NCI-H748 treated with DMSO at 0.1 percent for 48 hours (cell line): ENCODE measurements at places on chromosomes 2 and 18.

DNA sequence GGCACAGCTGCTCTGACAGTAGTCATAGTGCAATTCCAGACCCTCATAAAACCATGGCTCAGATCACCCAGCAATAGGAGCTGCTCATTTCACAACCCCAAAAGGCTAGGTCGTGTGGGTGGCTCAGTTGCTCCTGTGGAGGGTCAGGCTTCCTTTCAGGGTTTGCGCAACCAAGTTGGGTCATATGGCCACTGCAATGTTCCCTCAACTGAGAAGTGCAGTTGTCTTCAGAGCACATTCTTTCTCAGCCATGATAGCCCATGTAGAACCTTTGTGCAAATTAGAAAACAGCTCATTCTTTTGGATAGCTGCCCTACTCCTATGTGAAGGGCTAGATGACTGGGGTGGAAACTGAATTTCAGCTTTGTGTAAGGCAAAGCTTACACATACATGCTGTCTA lies 3.2 kb downstream of the SERPINB13 start:
- DNase-seq, result no peak

DNA sequence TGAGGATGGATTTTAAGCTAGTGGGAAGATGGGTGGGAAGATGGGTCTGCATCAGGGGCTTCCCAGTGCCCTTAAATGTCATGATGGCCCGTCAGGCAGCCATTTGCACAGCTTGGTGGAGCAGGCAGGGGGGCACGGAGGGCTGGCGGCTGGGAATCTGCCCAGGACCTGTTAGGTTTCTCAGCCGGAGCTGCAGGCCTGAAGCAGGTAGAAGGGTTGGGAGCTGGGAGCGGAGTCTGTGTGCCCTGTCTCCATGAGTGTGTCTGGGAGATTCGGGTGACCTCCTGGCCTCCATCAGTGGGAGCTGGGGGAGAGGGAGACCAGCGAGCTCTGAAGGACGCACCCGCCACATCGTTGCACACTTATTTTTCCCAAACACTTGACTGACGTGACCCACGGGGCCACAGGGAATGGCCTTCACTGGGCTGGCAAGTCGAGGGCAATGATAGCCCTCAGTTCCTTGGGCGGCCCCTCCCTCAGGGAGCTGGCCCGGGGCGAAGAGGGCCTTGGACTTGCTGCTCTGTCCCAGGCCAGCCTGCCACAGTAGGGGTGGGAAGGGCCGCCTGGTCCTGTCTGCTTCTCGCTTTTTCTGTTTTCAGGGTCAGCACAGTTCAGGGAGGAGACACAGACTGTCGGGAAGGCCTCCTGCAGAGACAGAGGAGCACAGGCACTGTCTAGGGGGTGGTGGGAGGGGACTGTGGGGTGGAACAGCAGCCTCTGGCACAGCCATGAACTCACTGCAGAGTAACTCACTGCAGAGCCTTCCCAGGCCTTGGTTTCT lies 236.8 kb downstream of the ZBTB7C start:
- no peak for DNase-seq

DNA sequence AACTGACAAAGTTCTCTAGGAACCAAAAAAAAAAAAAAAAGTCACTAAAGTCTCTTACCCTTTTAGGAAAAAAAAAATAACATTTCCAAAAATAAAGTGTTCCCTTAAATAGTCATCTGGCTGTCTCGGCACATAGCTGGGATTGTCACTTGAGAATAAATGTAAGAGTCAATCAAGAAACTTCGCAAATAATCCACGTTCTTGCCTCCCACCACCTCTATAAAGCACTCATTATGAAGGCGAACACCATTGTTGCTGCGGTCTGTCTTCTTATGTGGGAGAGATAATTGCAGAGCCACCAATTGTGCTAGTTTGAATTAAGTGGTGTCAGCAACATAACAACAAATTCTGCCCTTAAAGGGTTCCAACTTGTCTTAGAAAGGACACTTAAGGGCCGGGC lies 163.7 kb downstream of the FBXO15 start:
- no peak for DNase-seq

- no peak for DNase-seq
Observed at GRCh38 chr18:26806224-26806623, 59.3 kb downstream of the AQP4 start.

DNA sequence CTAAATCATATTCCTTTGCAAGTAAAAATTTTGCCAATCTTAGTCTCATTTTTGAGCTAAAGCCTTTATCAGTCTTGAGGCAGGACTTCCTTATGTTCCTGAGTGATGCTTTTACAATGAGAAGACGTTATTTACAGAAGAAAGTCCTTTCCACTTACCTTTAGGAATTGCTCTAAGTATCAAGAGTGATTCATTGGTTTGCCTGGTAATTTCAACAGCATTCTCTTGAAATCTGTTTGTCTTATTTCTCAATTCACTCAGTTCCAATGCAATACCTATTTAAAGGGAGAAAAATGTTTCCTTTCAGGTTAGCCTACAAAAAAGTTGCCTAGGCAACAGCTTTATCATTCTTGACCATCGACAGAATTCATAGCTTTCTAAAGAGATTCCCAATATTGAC lies 137.2 kb downstream of the LAMA1 start:
- DNase-seq, result no peak
